ENCODE measurements at places on chromosomes 3 and 15.

- peak; percentile 35 for DNase-seq
Observed at GRCh38 chr3:94083261-94083660, 20.4 kb downstream of the NSUN3 start.

- DNase-seq, result no peak
Observed at GRCh38 chr3:17905996-17906395, 163.6 kb upstream of the TBC1D5 start.

- DNase-seq, result no peak
Observed at GRCh38 chr3:155978324-155978723, 107.9 kb downstream of the GMPS start.

GRCh38 chr3:45283471-45283870, 57.4 kb upstream of the TMEM158 start:
- no peak for DNase-seq

DNA sequence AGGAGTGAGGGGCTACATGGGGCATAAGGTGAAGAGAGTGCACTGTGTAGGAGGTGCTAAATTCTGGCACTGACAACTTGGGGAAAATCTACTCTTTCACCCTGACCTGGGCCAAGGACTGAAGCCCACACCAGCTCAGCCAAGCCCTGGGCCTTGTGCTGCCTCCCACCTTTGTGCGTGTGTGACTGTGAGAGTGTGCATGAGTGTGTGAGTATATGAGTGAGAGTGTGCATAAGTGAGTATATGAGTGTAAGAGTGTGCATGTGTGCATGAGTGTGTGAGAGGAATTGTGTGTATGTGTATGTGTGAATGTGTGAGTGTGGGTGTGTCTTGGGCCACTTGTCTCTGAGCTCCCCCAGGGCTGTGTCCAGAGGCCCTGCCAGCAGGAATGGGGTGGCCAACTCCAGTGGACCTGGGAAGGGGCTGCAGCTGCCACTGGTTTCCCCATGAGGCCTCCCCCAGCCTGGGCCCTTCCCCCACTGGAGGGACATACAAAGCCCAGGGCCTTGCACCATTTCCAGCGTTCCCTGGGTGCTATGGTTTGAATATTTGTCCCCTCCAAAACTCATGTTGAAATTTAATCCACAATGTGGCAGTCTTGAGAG, 15.2 kb downstream of the C3orf22 start:
- DNase-seq, result no peak

DNA sequence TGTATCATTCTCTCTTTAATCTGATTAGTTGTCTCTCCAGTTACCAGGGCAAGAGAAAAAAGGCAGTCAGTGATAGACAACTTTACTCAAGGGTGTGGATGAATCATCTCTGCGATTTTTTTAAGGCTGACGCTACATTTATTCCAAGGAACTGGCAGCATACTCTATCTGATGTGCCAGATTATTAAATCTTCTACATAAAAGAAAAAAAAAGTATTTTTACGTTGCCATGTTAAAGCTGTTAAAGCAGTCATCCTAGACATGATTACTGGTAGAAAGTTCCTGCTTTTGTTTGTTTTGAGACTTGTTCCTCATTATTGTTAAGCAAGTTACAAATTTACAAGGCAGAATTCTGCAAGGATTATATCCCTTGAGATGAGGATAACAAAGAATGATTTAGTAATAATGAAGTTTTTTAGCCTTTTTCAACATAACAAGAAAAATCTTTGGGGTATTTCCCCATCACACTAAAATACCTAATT, 121.7 kb downstream of the CBLB start:
- DNase-seq, result no peak

DNA sequence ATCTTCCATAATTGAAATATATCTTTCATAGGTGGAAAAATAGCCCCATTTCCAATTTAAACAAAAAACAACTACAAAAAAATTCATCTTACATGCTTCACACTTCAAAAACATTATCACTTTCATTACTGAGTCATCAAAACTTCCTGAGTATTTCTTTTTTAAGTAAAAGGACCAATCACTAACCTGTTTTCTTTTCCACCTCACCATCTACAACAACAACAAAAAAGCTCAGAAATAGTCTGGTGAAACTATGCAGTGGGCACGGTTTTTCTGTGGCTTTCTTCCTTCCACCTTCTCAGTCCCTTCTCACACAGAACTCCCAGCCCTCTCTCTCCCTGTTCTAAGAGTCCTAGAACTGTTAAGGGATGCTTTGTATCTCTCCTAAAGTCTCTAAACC, 20.3 kb upstream of the TNIK start:
- DNase-seq, result peak; percentile 73

GRCh38 chr3:180142041-180142440, 105.3 kb upstream of the PEX5L start:
- no peak for DNase-seq

DNA sequence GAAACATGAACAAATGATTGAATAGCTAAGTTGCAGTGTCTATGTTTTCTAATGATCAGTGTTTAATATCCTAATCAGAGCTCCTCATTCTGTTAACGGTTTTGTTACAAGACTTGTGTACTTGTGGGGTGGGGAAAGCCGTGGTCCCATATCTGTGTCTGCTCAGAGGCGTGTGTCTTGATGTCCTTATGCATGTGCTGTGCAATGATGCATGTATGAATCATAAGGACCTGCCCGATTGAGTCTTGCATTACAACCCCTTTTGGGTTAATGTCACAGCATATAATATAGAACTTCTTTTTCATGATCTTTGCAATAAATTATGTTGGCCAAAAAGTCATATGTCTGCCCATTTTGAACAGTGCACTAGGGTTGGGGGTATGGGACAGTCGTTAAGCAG, 233.4 kb downstream of the ITPR1 start:
- DNase-seq, result no peak

GRCh38 chr3:73502609-73503583, 121.8 kb downstream of the PDZRN3 start:
- peak; percentile 92 for DNase-seq

- no peak for DNase-seq
Observed at GRCh38 chr3:8538913-8539312, 37.3 kb downstream of the LMCD1 start.

- no peak for DNase-seq
Observed at GRCh38 chr15:98968576-98968975, 39.0 kb downstream of the PGPEP1L start.

GRCh38 chr15:81643771-81644170, 269.8 kb upstream of the TMC3 start:
- DNase-seq, result no peak

- peak; percentile 89 for DNase-seq
Observed at GRCh38 chr15:64246364-64247189, 83.8 kb upstream of the PPIB start.

DNA sequence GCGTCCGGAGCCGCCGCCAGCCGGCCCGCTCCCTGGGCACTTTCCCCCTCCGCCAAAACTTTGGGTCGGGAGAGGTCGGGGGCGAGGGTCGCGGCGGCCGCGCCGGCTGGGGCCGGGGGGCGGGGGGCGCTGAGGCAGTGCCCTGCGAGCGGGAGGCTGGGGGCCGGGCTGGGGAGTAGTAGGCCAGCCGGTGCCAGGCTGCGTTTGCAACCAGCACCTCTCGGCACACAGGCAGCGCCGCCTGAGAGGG, 452 bp downstream of the BBX start:
- DNase-seq, result no peak

GRCh38 chr3:43618142-43618541, 3.7 kb downstream of the ANO10 start:
- no peak for DNase-seq

DNA sequence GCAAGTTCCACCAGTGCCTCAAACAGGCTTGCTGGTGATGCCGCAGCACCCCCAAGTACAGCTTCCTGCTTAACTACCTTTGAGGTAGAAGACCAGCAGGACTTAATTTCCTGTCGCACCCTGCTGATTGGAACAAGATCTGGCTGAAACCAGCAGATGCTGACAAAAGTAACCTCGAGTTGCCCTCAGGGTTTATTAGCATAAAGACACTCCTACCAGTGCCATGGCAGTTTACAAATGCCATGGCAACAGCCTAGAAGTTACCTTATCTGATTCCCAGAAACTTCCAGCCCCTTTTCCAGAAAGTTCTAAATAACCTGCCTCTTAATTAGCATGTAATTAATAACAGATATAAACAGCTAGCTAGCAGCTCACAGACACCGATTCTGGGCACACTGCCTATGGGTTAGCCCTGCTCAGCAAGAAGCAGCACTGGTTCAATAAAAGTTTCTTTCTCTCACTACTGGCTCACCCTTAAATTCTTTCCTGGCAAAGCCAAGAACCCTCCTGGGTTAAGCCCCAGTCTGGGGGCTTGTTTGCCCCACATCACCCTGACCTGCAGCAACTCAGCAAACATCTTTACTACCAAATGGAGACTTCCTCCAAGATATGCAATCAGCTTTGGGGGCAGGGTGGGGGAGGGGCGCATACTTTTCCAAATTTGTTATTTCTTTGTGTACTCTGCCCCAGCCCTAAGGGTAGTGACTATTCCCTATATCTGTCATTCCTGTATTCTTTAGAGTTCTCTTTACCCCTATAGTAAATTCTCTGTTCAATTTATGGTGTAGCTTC, 54.2 kb downstream of the MAP4 start:
- DNase-seq, result peak; percentile 21

GRCh38 chr3:46874430-46874829, 3.1 kb upstream of the PTH1R start:
- DNase-seq, result no peak

DNA sequence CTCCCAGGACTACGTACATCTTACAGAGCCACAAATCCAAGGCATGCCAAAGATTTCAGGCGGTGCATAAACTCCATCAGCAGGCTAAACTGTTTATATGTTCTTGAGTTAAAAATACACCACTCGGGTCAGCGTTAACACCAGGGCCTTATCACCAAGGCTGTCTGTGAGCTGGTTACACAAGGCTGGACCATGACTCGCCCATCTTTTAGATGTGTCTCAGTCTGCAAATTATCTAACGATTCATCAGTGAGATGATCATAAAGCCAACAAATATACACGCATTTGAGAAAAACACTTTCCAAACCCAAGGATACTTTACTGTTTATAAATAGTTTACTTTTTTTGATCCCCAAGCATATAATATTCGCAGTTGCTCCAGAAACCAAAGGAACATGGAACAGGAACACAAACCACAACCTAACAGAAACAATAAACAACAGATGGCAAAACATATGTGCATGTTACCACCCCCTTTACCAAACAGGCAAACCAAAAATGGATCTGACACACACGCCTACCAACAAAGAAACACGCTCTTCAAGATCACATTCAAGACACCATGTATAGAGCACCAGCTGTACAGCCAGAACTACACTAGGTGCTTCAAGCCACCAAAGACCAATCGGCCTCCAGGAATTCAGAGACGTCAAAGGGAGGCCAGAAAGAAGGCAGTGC, 15.4 kb downstream of the LRIG1 start:
- DNase-seq, result no peak

- DNase-seq, result peak; percentile 65
Observed at GRCh38 chr3:141402476-141403171, 34.3 kb downstream of the ZBTB38 start.

DNA sequence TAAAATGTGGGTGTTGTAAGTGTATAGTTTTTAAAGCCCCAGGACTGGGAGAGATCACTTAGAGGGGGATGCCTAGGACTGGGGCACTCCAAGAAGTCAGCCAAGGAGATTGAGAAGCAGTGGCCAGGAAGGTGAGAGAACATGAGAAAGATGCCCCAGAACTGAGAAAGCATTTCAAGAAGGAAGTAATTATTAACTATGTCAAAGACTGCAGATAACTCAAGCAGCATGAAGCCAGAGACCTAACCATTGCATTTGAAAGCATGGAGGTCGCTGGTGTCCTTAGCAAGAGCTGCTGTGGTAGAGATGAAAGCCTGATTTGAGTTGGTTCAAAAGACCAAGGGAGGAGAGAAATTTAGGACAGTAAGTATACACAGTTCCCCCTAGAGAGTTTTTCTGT, 30.6 kb upstream of the SLC2A2 start:
- no peak for DNase-seq

GRCh38 chr3:162468791-162469190, 972.2 kb downstream of the OTOL1 start:
- no peak for DNase-seq

All from GM12865 (cell line).